ENCODE measurements at places on chromosomes 11 and 22. TPM values are rescaled to one million over a fixed set of nuclear protein-coding genes. Genes with fewer than 3 reads are reported as not detected.
A peak's percentile ranks its signal among the peaks of the same experiment; 100 is the strongest.

DNA sequence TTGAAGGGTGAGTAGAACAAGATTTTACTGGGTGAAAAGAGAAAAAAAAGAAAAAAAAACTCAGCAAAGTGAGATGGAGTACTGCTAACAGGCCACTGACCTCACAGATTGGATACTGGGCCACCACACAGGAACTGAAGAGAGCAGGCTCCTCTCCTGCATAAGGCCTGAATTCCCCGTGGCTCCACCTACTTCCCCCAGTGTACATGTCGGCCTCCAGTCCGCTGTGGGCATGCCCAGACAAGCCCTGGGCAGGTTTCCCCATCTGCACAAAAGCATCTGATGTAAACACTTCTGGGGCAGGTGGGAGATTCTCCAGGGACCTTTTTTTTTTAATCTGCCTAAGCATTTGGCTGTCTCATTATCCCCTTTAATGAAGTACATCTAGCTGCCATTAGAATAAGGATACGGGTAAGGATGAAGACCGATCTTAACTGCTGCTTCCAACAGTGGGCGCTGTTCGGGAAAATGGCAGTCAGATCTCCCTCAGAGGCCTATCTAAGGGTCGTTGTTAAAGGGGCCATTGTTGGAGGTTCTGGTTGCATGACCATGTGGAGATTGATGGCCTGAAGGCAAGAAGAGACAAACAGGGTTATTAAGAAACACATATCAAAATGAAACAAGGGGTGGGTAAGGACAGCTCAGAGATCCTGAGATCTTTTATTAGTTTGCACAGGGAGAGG lies 48.5 kb downstream of the MS4A13 start:
- DNase-seq = no peak

The GRIA4 gene
- total RNA-seq = 3.1 TPM

DNA sequence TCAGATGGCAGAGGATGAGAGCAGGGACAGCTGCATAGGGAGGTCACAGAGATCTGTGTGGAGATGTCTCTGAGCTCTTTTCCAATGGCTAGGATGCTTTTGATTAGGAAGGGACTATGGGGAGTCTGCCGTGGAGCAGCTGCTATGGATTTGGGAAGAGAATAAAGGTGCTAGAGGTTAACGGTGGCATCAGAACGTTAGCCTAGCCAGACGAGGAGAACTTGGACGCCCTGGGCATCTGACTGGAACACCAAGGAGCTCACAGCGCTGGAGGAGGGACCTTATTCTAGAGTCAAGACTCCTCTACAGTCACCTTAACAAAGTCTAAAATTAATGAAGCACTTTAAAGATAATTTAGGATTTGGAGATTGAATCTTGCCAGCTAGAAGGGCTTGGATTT lies 157.2 kb upstream of the B3GAT1 start:
- DNase-seq = no peak

The USP35 gene
- 7.3 TPM for total RNA-seq

The CFAP68 gene
- 13.1 TPM for total RNA-seq

DNA sequence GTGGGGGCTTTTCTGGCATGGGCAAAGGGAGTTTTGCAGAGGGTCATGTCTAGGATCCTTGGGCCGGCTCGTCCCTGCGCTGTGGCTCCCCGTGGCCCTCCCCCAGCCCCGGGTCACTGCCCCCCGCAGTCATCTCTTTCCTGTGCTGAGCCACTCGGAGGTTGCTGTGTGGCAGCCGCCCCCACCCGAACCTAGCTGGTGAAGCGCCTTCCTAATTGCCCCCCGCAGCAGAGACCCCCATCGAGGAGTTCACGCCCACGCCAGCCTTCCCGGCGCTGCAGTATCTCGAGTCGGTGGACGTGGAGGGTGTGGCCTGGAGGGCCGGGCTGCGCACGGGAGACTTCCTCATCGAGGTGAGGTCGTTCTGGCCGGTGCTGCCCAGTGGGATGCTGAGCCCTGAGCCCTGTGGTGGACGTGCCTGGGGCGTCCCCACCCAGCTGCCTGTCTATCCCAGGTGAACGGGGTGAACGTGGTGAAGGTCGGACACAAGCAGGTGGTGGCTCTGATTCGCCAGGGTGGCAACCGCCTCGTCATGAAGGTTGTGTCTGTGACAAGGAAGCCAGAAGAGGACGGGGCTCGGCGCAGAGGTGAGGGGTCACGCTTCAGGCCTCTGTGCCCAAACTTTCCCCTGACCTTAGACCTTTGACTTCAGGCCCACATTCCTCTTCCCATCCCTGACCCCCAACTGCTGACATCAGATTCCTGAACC lies 32.0 kb downstream of the SHANK3 start:
- no peak for DNase-seq

GRCh38 chr11:65646958-65647701 lies 9.2 kb downstream of the SIPA1 start:
- DNase-seq = no peak

GRCh38 chr11:34891611-34892010 lies 24.6 kb downstream of the APIP start:
- DNase-seq = no peak

GRCh38 chr11:105507496-105508254 lies 102.2 kb upstream of the GRIA4 start:
- no peak for DNase-seq

DNA sequence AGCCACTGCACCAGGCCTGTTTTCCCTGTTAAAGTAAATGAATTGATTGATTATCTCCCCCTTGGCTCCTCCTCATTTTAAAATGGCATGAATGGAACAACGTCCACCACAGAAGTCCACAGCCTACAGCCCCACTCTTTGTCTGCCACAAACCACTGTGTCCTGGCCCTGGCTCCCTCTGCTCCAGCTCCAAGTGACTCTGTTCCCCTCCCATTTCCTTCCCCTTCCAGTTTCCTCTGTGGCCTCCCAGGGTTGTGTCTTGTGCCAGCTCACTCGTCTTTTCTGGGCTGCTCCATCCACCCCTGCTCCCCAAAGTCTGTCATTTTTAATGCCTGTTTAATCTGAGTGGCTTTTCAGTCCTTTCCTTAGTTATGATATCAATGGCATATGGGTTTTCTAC lies 52.4 kb upstream of the CD5 start:
- DNase-seq = no peak

- DNase-seq = no peak
Observed at GRCh38 chr22:43227239-43227630, 40.3 kb upstream of the TTLL12 start.

GRCh38 chr22:46801331-46801811 lies 38.9 kb downstream of the TBC1D22A start:
- no peak for DNase-seq

DNA sequence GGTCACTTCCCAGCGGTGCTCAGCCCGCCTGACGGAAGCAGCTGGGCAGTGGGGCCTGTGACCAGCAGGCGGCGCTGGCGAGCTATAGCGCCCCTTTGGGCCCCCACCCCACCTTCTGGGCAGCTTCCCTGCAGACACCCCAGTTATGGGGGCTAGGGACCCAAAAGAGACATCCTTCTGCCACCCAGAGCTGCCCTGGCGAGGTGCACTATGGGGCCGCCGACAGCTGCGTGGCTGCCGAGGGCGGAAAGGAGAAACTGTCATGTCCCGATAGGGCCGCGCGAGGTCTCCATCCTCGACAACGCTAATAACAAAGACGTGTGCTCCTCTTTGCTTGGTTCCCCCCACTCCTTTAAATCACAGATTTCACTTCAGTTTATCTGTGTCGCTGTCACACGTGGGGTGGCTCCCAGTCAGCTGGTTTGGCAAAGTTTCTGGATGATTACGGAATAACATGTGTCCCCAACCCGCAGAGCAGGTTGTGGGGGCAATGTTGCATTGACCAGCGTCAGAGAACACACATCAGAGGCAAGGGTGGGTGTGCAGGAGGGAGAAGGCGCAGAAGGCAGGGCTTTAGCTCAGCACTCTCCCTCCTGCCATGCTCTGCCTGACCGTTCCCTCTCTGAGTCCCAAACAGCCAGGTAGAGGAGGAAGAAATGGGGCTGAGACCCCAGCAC lies 673 bp upstream of the MYO7A start:
- peak; percentile 26 for DNase-seq

The KRTAP5-10 gene
- not detected for total RNA-seq

DNA sequence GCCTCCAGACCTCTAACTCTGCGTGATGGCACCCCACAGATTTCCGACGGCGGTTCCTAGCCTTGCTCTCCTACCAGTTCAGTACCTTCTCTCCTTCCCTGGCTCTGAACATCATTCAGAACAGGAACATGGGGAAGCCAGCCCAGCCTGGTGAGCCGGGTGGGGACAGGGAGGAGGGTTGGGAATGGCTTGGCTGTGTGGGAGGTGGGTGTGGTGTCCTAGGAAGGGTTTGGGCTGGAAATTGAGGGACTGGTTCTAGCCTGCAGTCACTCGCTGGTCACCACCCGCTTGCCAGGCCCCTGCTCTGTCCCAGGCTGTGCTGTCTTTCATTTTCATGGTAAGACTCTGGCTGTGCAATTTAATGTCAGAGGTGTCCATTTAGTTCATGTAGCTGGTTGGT lies 33.9 kb downstream of the NAT10 start:
- DNase-seq = no peak

DNA sequence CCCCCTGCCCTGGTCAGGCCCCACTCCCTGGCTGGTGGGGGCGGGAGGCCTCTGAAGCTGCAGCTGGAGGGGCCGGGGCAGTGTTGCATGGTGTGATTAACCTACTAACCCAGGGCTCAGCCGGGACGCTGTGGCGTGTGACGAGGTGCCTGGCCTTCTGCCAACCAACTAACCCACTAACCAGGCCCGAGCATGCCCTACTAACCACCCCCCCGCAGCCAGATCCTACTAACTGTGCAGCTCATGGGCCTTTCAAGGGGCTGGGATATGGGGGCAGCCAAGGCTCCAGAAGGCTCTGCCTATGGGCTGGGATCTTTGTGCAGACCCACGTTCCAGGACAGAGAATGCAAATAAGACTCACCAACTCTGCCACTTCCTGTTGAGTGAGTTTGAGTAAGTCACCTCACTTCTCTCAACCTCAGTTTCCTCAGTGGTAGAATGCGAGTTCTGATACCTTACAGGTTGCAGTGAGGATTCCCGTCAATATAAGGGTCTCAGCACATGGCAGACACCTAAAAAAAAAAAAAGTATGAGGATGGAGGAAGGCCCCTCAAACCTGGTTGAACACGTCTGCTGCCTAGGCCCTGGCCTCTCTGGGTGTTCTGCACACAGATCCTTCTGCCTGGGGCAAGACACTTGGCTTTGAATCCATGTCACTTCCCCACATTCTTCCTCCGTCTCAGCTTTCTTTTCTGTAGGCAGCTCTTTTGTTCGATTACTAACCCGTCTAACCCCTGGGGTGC lies 14.1 kb downstream of the MIAT start:
- DNase-seq = no peak

GRCh38 chr11:77187776-77188632 lies 60.0 kb downstream of the MYO7A start:
- DNase-seq = peak; percentile 36

GRCh38 chr11:1733009-1733715 lies 17.2 kb downstream of the IFITM10 start:
- DNase-seq = no peak
